ENCODE measurements at places on chromosomes 12 and 14.

GRCh38 chr12:132085291-132085635 lies 58.9 kb downstream of the DDX51 start:
- no peak for DNase-seq

DNA sequence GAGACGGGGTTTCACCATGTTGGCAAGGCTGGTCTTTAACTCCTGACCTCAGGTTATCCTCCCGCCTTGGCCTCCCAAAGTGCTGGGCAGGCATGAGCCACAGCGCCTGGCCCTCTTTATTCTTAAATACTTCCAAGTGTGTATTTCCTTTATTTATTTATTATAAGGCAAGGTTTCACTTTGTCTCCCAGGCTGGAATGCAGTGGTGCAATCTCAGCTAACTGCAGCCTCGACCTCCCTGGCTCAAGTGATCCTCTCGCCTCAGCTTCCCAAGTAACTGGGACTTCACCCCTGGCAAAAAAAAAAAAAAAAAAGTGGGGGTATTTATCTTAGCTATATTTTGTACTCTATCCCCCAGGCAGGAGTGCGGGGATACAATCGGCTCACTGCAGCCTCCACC lies 6.8 kb downstream of the FAM216A start:
- DNase-seq: no peak

GRCh38 chr12:94267921-94268471 lies 119.6 kb downstream of the PLXNC1 start:
- DNase-seq: no peak

DNA sequence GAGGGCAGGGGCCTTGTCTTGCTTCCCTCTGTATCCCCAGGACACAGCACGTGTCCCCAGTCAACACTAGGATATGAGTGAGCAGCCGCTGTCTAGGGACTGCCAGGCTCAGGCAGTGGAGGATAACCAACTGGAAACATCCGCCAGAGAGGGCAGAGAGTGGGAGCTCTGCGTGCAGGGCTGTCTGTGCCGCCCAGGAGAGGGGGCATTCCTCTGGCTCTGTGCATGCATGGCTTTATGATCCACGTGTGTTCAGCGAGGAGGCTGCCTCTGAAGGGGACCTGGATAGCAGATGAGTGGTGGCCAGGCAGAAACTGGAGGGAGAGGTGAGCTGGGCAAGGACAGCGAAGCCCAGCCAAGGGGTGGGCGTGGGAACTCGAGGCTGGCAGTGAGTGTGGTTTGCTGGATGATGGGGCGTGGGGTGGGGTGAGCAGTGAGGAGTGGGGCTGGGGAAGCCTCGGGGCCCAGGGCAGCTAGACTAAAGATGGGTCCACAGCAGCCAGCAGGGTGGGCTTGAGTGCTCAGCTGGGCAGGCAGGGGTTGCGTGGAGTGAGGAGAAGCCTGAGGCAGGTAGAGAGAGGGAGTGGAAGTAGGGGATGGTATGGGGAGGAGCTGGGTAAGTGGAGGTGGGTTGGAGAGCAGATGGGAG lies 72.9 kb downstream of the PRIMA1 start:
- no peak for DNase-seq

DNA sequence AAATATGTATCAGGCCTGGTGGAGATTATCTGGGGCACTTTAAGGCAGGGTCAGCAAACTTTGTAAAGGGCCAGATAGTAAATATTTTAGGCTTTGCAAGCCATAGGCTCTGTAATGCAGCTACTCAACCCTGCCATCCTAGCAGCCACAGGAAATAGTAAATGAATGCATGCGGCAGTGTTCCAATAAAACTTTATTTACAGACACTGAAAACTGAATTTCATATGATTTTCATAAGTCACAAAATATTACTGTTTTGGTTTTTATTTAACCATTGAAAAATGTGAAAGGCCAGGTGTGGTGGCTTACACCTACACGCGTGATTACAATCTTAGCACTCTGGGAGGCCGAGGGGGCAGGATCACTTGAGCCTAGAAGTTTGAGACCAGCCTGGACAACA lies 3.2 kb upstream of the CAMKK2 start:
- DNase-seq: no peak

- DNase-seq: no peak
These were observed 243.3 kb upstream of the CRY1 start for GRCh38 chr12:107336695-107337094.

- no peak for DNase-seq
These were observed 25.2 kb downstream of the SRGAP1 start for GRCh38 chr12:63869656-63870055.

- DNase-seq: no peak
These were observed 21.3 kb downstream of the BRAP start for GRCh38 chr12:111664499-111664898.

DNA sequence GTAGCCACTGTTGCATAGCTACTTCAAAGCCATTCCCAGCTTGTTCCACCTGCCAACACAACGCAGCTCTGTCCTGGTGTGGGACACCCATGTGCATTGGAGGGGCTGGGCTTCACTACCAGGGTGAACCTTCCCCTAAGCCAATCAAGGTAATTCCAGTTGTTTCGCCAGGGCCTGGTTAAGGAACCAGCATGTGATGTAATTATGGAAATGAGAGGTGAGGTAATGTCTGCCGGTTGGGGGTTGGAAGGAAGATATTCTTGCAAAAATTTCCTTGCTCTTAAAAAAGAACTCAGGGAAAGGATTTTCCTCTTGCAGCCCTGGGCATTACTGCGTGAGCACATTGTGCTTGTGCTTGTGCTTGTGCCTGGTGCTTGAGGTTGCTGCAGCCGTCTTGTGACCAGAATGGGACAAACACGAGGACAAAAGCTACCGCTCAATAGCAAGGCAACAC lies 14.9 kb downstream of the TUBA1C start:
- no peak for DNase-seq
